HEK293T (cell line): ENCODE measurements at places on chromosomes 1 and 21.

- DNase-seq: no peak
Measured at GRCh38 chr21:41647806-41648561, 118.9 kb downstream of the RIPK4 start.

GRCh38 chr1:244869364-244869827, 5.1 kb upstream of the HNRNPU start:
- no peak for DNase-seq

DNA sequence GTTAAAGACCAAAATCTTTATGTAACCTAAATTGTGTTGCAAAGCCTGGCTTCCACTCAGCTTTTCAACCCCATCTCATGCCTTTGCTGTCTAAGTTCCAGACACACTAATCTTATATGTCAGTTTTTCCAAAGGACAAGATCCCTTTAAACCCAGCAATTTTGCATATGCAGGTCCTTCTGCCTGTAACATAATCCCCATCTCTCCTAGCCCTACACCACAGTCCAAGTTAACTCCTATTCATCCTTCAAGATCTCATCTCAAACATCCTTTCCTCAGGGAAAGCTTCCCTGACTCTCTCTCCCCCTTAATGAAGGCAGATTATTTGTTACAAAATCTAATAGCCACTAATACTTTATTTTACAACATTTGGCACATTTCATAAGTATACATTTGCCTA, 366.3 kb downstream of the PLPP3 start:
- DNase-seq: no peak

DNA sequence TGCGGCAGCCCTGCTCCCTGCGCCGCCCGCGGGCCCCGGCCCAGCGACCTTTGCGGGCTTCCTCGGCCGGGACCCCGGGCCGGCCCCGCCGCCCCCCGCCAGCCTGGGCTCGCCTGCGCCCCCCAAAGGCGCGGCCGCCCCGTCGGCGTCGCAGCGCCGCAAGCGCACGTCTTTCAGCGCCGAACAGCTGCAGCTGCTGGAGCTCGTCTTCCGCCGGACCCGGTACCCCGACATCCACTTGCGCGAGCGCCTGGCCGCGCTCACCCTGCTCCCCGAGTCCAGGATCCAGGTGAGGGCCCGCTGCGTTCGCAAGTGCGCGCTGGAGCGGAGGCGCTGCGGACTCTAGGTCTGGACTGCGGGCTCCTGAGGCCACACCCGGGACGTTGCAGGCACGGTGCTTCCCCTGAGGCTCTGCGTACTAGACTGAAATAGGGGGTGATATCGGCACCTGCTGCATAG, 351 bp downstream of the MIXL1 start:
- no peak for DNase-seq

DNA sequence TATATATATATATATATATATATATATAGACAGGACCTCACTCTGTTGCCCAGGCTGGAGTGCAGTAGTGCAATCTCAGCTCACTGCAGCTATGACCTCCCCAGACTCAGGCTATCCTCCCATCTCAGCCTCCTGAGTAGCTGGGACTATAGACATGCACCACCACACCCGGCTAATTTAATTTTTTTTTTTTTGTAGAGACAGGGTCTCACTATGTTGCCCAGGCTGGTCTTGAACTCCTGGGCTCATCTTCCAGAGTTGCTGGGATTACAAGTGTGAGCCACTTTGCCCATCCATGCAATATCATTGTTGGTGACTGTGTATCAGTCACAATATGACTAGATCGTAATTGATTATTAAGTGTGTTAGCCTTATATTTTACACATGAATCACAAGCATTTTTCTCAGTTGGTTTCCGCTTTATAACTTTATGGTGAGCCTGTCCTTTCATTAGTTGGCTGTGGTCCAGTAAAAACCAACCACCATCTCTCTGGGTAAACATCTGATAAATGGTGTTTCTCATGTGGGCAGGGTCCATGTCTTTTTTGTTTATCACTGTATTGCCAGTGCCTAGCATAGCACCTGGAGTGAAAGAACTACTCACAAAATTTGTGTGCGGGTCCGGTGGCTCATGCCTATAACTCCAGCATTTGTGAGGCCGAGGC, 63.6 kb downstream of the MYOM3 start:
- no peak for DNase-seq

DNA sequence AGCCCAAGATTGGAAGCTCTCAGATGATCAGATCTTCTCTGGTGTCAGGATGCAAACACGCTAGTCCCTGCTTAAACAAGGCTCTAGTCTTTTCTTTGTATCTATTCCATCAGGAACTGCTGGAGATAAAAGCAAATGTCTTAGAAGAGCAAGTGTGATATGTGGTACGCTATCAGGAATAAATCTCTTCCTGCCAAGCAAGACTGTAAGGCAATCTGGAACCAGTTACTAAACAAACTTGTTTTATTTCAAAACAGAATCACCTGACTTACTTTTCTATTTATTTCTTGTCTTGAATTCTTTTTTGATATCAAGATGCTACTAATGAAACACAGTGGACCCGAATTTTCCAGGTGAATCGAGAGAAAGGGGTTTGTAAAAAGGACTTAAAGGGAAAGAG, 139.9 kb upstream of the ZNF644 start:
- no peak for DNase-seq

- DNase-seq: no peak
Measured at GRCh38 chr1:94305704-94306103, 68.3 kb upstream of the ARHGAP29 start.

DNA sequence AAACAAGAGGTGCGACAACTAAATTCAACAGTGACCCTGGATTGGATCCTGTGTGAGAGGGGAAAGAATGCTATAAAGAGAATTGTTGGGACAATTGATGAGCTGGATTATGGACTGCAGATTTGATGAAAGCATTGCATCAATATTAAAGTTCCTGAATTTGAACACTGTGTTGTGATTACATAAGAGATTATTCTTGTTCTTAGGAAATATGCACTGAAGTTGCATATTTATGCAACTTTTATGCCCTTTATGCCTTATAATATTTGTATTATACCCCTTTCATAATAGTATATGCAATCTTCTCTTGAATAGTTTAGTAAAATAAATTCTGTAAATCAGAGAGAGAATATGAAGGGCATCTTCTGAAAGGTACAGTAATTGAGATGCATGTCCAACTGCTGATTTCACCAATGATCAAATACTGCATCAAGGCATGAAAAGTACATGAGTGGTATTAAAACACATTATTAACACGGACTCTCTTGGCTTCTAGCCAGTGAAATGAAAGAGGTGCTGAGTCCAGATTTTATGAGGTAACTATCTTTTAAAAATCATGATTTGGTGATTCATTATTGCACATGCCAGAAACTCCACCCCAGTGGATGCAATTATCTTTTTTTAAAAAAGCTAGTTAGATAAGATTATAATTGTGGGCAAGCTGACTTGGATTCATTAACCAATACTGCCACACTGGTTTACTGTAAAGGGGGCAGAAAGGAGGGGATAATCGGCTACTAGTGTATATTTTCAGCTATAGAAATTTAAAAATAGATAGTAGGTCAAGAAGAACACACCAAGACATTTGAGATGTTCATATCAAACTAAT, 19.9 kb upstream of the LPAR3 start:
- no peak for DNase-seq

GRCh38 chr1:226606311-226607267, 58.0 kb downstream of the STUM start:
- DNase-seq: no peak

GRCh38 chr1:44090429-44091252, 28.0 kb upstream of the KLF17 start:
- DNase-seq: no peak

- DNase-seq: no peak
Measured at GRCh38 chr1:16224472-16224871, 12.0 kb upstream of the ARHGEF19 start.

- no peak for DNase-seq
Measured at GRCh38 chr21:38597421-38597820, 99.1 kb upstream of the ERG start.

DNA sequence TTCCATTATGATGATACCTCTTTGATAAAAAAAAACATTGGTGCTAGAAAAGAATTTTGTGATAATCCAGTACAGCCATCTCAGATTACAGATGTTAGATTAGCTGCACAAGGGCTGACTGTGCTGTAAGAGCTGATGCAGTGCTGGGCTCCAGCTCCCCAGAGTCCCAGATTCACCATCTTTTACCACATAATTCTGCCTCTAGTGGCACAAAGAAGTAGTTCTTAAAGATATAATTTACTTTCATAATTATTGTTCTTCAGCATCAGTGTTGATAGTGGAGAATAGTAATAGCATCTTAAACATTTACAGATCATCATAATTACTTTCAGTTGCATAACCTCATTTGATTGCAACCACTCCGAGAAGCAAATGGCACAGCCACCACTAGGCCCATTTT, 262.1 kb downstream of the BRINP2 start:
- DNase-seq: peak; percentile 17

GRCh38 chr1:24317956-24318614, 1.1 kb upstream of the GRHL3 start:
- no peak for DNase-seq

- no peak for DNase-seq
Measured at GRCh38 chr1:225709101-225709500, 56.2 kb upstream of the ENAH start.

GRCh38 chr1:242585616-242586359, 61.3 kb upstream of the PLD5 start:
- no peak for DNase-seq

DNA sequence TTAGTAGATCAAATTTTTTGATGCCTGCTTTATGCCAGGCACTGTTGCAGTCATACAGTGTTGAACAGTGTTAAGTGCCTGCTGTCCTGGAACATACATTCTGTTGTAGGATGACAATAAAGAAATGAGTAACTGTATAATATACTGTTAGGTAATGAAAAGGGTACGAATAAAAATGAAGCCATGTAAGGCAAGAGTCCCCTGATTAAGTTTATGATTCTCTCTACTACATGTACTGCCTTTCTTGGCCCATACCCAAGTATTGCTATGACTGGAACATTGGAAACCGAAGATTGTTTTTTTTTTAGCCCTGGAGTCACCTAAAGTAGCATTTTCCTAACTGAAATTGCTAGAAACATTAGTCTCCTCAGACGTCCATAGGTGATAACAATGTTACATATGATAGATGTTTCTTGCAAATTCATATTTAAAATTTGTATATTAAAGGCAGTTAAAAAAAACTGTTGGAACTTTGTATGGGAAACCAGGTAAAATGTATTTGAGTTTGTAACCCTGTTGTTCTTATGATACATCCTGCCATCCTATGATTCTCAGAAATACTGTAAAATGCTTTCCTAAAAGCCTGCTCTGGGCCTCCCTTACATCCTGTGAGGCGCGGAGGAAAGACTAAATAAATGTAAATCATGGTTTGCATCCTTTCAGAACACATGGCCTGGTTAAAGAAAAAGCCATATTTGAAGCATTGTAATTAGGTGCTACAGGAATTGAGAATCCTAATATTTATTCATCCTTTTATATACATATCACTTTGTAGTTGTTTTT, 5.8 kb downstream of the ATP5PB start:
- no peak for DNase-seq
